ENCODE measurements at places on chromosomes 12 and 14.

DNA sequence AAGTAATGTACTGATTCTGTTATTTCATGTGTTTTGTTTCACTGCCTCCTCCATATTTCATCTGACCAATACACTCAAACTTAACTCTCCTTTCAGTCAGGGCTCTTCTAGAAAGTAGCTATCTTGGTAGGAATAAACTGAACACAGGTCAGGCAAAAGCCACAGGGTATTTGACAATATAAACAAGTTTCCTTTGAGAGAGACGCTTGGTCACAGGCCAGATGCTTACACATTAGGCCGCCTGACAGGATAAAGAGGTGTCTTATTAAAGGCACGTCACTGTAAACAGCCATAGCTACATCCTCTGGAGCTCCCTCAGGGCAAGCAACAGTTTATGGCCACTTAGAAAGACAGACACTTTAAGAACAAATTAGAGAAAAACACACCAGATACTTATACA lies 607.5 kb downstream of the SLC6A15 start:
- no peak for DNase-seq

GRCh38 chr12:105840384-105840783 lies 298.4 kb downstream of the NUAK1 start:
- no peak for DNase-seq

- DNase-seq: no peak
Measured at GRCh38 chr12:94594443-94594825, 55.9 kb downstream of the TMCC3 start.

DNA sequence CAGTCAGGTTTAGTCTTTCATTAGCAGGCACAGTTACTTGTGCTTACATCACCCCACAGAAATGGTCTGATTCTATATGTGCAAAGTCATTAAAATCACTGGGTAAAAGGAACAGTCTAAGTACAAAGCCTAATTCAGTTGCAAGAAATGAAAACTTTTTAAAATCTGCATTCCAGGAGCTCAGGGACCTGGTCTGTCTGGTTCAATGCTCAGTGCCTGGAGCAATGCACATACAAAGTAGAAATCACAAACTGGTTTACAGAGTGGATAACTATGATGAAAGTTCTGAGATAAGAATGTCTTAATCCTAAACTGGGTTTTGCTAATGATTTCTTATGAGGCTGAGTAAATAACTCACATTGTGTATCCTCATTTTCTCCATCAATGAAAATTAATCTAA lies 28.7 kb downstream of the LMNTD1 start:
- DNase-seq: no peak

GRCh38 chr14:21071225-21072030 lies 1.3 kb downstream of the ARHGEF40 start:
- peak; percentile 40 for DNase-seq

GRCh38 chr14:37988472-37988871 lies 219.2 kb upstream of the SSTR1 start:
- no peak for DNase-seq

DNA sequence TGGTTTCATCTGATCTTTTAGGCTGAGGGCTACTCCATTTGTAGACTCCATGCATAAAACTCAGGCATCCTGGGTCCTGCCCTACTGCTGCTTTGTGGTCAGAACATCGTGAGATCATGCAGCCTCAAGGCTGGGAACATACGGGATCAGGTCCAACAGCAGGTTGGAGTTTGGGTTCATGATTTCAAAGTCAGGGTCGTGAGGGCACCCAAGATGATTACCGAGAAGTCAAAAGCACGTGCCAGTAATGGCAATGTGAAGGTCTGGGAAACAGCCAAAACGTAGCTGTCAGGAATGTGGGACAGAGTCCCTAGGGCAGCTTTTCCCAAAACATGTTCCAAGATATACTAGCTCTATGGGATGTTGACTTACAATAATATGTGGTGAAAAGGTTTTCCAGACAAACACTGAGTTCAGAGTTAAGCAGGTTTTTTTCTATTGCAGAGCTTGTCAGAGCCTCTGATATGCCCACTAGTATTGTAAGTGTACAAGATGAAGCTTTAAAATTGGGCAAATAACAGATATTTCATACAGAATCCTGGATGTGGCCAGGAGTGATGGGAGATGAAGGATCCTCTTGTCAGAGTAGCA lies 130.3 kb upstream of the DNM1L start:
- DNase-seq: no peak

GRCh38 chr12:81797100-81797499 lies 38.0 kb upstream of the PPFIA2 start:
- DNase-seq: no peak

- no peak for DNase-seq
Measured at GRCh38 chr14:68328509-68328908, 464.4 kb downstream of the ZFP36L1 start.

DNA sequence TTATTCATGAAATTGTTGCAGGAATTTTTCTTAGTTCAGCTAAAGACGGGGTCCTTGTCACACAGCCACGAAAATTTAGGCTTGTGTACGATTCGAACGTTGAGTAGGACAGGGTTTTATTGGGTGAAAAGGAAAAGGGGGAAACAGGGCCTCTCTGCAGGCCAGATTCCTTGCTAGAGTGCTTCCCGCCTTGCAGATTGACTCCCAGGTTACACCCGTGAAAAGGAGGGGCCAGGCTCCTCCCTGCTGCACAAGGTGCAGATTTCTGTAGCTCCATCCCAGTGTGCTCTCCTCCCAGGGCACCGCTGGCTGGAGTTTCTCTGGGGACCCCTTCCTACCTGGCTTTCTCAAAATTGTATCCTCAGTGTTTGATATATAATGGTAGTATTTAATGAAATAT lies 221.5 kb downstream of the ERC1 start:
- DNase-seq: no peak

DNA sequence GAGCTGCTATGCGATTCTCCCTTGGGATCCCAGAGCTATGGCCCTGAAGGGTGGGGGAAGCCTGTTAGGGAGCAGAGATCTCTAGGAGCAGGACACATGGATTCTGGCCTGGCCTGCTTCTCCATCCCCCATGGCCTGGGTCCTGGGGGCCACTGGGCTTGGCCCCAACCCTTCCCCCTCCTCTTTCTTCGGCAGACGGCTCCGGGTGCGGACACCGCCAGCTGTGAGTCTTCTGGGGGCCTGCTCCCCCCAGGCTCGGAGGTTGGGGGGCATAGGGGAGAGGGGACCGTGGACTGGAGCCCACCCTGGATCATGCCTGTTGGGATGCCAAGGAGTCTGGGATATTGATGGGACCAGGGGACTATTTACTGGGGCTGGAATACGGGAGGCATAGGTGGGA lies 9.0 kb downstream of the PRPF40B start:
- DNase-seq: no peak

GRCh38 chr14:30669594-30669993 lies 47.5 kb downstream of the SCFD1 start:
- no peak for DNase-seq

DNA sequence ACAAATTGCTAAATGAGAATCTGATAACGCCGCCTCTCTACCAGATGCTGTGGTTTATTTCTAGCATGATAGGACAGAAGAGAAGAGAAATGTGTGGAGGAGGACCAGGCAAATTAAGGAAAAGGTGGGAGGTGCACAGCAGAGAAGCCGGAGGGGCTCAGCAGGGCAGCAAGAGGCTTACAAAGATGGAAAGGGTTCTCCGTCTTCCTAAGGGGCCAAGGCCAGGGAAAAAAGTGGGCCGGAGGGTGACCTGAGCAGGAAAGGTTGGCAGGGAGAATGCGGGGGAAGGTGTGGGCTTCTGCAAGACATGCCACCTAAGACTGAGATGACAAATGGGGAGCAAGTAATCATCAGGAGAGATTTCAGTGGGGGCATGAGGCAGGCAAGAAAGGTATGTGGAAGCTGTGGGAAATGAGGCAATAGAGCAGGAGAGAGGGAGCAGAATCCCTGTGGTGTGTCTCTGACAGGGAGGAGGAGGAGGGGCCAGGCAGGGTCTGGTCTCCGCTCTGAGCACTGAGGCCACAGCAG lies 18.7 kb downstream of the MANSC1 start:
- no peak for DNase-seq

GRCh38 chr12:53074999-53075370 lies 4.2 kb downstream of the SPRYD3 start:
- DNase-seq: no peak

DNA sequence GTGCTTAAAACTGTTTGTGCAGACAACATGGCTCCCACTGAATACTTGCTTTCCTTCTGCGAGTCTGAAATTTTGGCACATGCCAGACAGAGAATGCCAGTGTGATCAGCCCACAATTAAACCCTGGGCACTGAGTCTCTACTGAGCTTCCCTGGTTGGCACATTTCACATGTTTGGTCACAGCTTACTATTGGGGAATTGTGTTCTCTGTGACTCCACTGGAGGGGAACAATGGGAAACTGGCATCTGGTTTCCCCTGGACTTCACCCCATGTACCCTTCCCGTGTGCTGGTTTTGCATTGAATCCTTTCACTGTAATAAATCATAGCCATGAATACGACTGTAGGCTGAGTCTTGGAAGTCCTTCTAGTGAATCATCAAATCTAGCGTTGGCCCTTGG lies 64.9 kb downstream of the EFCAB11 start:
- no peak for DNase-seq

DNA sequence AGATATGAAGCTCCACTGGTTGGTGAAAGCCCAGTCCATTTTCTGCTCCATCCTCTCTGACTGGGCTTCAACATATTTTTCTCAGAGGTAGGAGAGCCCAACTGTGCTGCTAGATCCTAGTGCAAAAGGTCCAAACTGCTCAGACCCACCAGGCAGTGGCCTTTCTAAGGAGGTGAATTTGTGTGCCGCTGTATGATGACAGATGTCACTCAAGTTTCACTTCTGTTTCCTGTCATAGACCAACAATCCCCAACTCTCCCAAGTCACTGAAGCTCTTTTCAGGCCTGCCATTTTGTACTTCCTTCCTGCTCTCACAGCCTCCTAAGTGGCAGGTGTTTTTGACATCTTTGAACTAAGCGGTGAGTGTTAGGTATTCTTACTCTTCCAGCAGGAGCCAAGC lies 16.4 kb upstream of the RNASE4 start:
- no peak for DNase-seq

DNA sequence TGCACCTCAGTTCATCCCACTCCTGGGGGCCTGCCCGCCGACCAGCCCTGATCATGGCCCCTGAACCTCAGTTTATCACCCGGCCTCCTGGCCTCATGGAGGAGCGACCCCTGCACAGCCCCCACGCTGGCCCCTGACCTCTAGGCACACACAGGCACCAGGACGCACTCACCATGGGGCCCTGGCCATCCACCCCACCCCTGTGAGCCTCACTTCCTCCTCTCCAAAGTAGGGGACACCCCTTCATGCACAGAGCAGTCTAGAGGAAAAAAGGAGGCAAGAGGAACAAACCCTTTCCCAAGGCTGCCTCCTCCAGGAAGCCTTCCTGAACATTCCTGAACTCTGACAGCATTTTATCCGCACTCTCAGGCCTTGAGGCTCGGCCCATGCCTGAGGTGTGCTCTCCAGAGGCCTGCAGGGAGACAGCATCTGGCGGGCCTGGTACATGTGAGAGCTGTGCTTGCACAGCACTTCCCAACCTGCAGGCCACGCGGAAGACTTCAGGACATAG lies 39.4 kb downstream of the CCNK start:
- no peak for DNase-seq

All from stimulated activated CD8-positive, alpha-beta memory T cell treated with anti-CD3 and anti-CD28 coated beads, Interleukin-2, amount 100 ng/mL, for 48 hours (primary cell).